ENCODE measurements at places on chromosomes 12 and 14.

DNA sequence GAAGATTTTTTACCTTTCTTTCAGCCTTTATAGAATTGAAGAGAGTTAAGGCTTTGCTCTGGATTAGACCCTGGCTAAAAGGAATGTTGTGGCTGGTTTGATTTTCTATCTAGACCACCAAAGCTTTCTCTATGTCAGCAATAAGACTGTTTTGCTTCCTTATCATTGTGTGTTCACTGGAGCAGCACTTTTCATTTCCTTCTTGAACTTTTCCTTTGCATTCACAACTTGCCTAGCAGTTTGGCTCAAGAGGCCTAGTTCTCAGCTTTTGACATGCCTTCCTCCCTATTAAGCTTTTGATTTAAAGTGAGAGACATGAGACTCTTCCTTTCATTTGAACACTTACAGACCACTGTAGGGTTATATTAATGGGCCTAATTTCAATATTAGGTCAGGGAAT lies 64.1 kb upstream of the USP15 start:
- DNase-seq: no peak

DNA sequence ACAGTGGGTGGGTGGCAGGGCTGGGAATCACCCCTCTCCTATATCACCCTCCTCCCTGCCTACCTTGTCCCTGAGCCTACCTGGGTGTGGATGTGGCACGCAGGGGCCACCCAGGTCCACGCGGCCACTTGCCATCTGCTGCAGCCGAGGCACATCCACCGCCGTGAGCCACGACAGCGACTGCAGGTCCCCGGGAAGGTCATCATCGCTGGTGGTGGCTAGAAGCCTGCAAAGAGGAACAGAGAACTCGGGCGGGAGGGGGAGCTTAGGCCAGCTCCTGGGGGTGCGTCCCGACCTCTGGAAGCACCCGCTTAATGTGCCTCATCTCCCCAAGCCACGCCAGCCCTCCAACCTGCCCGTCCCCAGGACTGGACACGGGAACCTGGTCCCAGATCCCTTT lies 19.0 kb downstream of the FOXN4 start:
- DNase-seq: no peak

GRCh38 chr14:93752980-93753561 lies 35.2 kb downstream of the PRIMA1 start:
- no peak for DNase-seq

- DNase-seq: no peak
Observed at GRCh38 chr12:100656141-100656540, 82.7 kb downstream of the GAS2L3 start.

DNA sequence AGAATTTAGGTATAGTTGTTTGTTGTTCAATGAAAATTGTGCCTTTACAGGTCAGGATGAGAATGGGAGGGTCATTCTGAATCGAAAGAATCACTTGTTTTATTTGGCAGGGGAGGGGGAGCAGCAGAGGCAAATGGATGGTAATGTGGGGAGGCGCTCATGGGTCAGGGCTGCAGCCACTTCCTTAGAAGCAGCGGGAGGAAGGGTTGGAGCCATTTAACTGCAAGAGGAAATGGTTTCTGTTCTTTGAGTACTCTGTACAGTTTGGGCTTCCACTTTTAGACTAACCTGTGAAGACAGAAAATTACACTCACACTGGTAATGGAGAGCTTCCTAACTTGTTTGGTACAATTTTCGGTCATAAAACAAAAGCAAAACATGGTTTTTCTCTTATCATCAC lies 57.2 kb downstream of the PIWIL1 start:
- DNase-seq: no peak

- no peak for DNase-seq
Observed at GRCh38 chr14:81062816-81063215, 107.4 kb downstream of the TSHR start.

GRCh38 chr14:91241863-91242262 lies 2.6 kb downstream of the GPR68 start:
- no peak for DNase-seq

GRCh38 chr12:123120452-123121166 lies 30.3 kb downstream of the PITPNM2 start:
- no peak for DNase-seq

- DNase-seq: no peak
Observed at GRCh38 chr14:65277027-65277426, 135.5 kb upstream of the FUT8 start.

DNA sequence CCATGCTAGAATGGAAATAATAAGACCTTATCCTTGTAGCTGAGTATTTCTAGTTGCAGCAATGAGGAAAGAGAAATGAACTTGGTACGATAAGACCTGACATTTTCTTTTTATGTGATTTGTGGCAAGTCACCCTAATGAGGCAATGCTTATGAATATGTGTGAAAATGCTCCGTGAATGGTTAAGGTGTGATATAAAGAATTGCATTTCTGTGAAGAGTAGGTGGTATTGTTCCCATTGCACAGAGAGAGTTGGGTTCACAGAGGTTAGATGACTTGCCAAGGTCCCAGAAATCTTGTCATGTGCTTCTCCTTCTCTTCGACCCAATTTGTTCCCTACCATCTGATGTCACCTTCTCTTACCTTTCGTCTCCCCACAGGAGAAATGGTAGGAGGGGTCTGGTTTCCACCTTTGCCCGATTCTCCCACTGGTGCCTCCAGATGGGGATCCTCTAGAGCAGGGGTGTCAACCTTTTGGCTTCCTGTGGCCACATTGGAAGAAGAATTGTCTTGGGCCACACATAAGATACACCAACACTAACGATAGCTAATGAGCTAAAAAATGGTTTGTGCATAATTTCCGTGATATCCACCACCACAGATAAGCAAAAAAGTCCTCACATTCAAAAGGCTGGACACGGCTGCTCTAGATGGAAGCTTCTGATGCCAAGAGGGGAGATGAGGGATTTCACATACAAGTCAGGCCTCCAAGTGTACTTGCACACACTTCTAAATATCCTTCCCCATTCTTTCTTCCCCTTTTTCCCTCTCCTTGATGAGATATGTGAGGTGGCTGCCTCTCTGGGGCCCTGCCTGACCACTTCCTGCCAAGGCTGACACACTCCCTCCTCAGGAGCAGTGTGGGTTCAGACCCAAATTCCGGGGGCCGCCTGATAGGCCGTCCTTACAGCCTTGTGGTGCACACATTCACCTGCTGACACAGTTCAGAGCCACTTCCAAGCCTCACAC lies 96.1 kb downstream of the PLXNC1 start:
- DNase-seq: no peak

DNA sequence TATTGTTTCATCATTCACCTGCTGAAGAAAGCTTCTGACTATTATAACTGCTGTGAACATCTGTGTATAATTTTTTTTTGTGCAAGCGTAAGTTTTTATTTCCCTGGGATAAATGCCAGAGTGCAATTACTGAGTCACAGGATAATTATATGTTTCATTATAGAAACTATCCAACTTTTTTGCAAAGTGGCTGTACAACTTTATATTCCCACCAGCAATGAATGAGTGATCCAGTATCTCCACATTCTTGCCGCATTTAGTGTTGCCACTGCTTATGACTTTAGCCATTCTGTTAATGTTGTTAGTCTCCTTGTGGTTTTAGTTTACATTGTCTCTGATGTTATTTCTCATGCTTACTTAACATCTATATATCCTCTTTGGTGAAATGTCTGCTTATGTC lies 88.1 kb upstream of the CCDC175 start:
- DNase-seq: no peak

- DNase-seq: no peak
Observed at GRCh38 chr14:34164162-34164864, 213.4 kb upstream of the EGLN3 start.

GRCh38 chr14:89702073-89702875 lies 252.3 kb downstream of the EFCAB11 start:
- DNase-seq: no peak

- DNase-seq: no peak
Observed at GRCh38 chr12:104399740-104400612, 56.8 kb upstream of the CHST11 start.

GRCh38 chr12:46677749-46678148 lies 148.0 kb downstream of the SLC38A4 start:
- no peak for DNase-seq

DNA sequence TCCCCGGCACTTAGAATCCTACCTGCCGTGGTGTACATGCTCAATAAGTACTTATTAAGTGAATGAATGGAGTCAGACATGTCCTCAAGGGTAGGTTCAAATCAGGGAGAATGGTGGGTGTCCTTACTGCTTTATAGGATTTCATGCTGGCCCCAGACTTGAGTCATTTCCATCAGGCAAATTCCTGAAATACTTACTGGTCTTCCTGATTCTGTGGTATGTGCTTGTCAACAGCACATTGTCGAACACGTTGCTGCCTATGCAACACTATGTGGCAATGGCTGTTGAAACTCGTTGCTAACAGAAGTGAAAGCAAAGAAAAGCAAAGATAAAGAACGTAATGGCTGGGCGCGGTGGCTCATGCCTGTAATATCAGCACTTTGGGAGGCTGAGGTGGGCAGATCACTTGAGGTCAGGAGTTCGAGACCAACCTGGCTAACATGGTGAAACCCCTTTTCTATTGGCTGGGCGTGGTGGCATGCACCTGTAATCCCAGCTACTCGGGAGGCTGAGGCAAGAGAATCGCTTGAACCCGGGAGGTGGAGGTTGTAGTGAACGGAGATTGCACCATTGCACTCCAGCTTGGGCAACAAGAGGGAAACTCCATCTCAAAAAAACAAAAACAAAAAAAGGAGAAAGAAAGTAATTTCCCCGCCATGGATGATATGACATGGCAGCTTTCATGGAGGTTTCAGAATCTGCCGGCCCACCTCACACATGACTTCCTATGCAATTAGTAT lies 214.9 kb downstream of the ZFP36L1 start:
- peak; percentile 93 for DNase-seq

GRCh38 chr12:115437061-115437567 lies 753.1 kb upstream of the TBX3 start:
- no peak for DNase-seq

GRCh38 chr12:96371138-96371789 lies 29.0 kb downstream of the CDK17 start:
- DNase-seq: no peak
